Small intestine (tissue), 16 donors: ENCODE measurements at places on chromosomes 6 and 20. TPM values are rescaled to one million over a fixed set of nuclear protein-coding genes. Genes with fewer than 3 reads are reported as not detected.

GRCh38 chr20:52031563-52032303 is 159.8 kb downstream of the ZFP64 start:
- no peak overlapping the region for H3K4me3 ChIP-seq
- H3K27me3 ChIP-seq, result no peaks in the 10 kb centered on the region
- peaks cover 6% of the 10 kb centered on the region for H3K4me1 ChIP-seq

- H3K4me1 ChIP-seq, result no peaks in the 10 kb centered on the region
- no peak for DNase-seq
- H3K4me3 ChIP-seq, result peak within 1 kb of the TSS; percentile 5
- no peaks in the 10 kb centered on the region for H3K36me3 ChIP-seq
Measured at GRCh38 chr6:129860908-129861665, at the start of gene TMEM244. Gene TMEM244, minus strand, starts transcription at chr6:129861315. Its CDS starts 127 bp downstream, at chr6:129861188.

GRCh38 chr20:59518881-59519706 is 85.2 kb upstream of the PHACTR3 start:
- DNase-seq, result peak; percentile 60
- no peaks in the 10 kb centered on the region for H3K4me1 ChIP-seq
- no peak overlapping the region for H3K4me3 ChIP-seq
- H3K27me3 ChIP-seq, result peaks cover 7% of the 10 kb centered on the region
- no peak overlapping the region for H3K27ac ChIP-seq

The LINC00237 gene
- not detected for polyA plus RNA-seq

DNA sequence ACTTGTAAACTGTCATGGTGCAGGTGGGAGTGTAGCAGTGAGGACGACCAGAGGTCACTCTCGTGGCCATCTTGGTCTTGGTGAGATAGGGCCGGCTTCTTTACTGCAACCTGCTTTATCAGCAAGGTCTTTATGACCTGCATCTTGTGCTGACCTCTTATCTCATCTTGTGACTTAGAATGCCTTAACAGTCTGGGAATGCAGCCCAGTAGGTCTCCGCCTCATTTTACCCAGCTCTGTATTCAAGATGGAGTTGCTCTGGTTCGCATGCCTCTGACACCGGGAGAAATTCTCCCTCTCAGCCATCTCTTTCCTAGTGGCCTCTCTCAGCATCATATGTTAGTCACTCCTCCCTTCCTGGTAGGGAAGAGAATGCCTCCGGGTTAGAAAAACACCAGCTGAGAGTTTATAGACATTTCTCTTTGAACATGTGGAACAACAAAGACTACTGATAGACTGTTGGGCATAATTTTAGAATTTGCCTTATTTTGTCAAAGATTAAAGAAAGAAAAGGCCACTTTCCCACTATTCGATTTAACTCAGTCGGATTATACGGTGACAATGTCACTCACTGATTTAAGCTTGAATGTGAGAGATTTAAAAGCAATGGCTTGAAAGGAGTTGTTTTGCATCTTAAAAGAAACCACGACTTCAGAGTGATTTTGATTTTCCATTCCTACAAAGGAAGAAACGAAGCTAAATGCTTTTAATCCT is 67.9 kb upstream of the SNX9 start:
- H3K36me3 ChIP-seq, result no peaks in the 10 kb centered on the region
- no peak overlapping the region for H3K27ac ChIP-seq
- DNase-seq, result peak; percentile 59
- H3K4me3 ChIP-seq, result no peak overlapping the region
- H3K27me3 ChIP-seq, result no peaks in the 10 kb centered on the region
